ENCODE measurements at places on chromosomes 16 and 17.

DNA sequence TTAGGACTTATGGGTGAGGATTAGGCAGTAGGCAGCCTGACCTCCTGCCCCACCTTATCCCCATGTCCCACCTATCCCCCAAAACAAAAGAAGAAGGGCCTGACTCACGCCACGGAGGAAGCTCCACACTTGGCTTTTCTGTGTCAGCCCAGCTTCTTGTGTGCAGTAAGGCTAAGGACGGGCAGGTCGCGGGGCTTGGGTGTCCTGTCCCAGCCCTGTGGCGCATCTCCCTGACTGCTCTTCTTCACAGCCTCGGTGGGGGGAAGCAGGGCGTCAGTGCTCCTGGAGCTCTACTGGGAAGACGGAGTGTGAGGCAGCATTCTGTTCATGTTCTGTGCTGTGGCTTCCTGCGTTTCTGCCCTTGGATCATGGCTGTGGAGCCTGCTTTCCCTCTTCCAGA lies 34.6 kb upstream of the ALDH3A2 start:
- no peak for DNase-seq

DNA sequence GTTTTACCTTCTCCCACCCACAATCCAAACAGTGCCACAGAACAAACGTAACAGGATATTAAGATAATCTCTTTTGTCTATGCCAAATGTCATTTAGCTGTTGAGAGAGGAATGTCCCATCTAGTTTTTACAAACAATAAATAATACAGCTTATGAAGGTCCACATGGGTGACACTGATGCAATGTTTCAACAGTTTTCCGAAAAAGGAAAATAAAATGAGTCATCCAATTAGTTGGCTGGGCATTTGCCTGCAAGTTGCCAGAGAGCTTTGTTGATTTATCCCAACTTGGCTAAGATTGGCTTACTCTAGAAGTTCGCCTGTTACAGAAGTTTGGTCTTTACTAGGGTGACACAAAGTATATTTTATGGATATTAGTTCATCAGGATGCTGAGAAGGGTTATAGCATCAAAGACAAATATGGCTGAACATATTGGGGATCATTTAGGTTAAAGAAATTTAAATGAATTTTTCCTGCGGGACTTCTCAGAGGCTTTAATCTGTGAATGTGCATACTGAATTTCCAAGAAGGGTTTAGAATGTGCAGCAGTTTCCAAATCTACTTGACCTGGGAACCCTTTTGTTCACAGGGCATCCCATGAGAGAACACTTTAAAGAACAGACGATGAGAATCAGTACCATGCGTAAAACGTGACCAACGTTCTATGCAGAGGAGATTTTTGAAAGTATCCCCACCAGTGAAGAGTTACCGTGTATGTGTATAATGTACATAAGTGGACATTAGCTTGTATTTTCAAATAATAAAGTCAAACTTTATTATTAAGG lies 73.1 kb downstream of the CDH13 start:
- no peak for DNase-seq

DNA sequence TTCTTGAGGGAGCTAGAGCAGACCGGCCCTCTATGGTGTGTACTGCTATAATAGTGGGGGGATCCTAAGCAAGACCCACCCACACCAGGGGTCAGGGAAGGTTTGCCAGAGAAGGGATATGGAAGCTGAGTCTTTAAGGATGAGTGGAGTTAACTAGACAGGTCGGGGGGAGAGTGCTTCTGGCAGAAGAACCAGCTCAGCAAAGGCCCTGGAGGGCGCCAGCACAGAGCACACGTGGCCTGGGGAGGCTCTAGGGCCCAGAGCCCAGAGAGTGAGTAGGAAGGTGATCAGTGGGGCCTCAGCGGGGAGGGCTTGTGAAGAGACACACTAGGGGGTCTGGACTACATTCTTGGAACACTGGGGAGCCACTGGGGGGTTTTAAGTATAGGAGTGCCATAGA lies 21.1 kb downstream of the NGFR start:
- no peak for DNase-seq

GRCh38 chr17:187130-187529 lies 5.7 kb upstream of the DOC2B start:
- no peak for DNase-seq

GRCh38 chr17:48438516-48439061 lies 8.6 kb upstream of the SKAP1 start:
- DNase-seq, result no peak

DNA sequence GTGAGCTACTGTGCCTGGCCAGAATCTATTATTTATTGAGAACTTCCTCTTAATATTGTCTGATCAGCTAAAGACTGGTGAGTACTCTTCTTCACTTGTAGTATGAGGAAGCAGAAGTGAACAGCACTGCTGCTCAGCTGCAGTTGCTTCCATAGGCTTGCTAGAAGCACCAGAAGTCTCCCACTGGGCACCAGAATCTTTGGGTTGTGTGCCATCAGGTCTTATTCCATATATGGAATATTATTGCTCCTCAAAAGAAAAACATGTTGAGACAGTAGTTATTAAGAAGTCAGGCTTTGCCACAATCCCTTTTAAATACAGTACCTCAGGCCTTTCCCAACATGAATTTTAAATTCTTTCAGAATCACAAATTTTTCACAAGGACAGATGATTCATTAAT lies 17.2 kb downstream of the SNTB2 start:
- DNase-seq, result no peak

DNA sequence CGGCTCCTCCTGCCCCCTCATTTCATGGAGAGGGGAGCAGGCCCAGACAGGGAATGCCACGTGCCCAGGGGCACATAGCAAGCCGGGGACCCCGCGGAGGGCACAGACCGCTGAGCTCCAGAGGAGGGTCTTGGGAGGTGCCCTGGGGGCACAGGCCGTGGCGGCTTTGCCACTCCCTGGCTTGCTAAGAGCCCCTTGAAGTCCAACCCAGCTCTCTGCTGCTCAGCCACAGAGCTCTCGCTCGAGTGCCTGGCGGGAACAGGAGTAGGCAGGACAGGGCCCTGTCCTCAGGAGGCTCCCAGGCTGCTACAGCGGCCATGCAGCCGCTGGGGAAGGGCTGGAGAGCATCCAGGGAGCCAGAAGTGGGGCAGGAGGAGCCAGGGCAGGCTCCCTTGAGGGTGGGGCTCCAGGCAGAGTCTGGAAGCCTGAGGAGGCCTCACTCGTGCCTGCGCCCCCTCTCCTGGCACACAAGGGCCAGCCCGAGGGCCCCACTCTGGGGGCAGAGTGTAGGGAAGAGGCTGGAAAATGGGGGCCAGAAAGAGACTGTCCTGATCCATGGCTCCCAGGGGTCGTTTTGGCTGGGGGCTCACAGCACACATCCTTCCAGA lies 4.4 kb upstream of the RAB26 start:
- DNase-seq, result no peak

GRCh38 chr16:74451951-74452758 lies 30.9 kb upstream of the CLEC18B start:
- no peak for DNase-seq

GRCh38 chr16:10594312-10594950 lies 14.0 kb upstream of the EMP2 start:
- peak; percentile 86 for DNase-seq

GRCh38 chr17:42438600-42439567 lies 15.8 kb upstream of the CAVIN1 start:
- no peak for DNase-seq

DNA sequence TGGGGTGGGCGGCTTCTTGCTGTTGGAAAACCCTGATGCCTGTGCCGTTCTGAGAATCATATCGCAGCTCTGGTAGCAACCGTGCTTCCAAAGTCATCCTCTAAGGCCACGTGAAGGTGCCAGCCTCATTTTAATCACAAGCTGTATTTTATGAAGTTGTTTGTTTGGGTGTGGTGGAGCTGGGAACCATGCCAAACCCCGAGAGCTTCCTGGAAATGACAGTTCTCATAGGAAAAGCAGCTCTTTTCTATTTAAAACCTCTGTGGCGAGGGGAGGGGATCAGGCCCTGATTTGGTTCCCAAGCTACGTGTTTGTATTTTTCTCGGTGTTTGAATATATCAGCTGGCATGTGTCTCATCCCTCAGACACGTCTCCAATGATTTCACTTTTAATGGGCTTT lies 21.7 kb downstream of the KNOP1 start:
- DNase-seq, result peak; percentile 61

GRCh38 chr16:17228708-17229055 lies 242.1 kb downstream of the XYLT1 start:
- DNase-seq, result no peak

- DNase-seq, result no peak
Measured at GRCh38 chr16:60181536-60181935, 1447.4 kb upstream of the GOT2 start.

DNA sequence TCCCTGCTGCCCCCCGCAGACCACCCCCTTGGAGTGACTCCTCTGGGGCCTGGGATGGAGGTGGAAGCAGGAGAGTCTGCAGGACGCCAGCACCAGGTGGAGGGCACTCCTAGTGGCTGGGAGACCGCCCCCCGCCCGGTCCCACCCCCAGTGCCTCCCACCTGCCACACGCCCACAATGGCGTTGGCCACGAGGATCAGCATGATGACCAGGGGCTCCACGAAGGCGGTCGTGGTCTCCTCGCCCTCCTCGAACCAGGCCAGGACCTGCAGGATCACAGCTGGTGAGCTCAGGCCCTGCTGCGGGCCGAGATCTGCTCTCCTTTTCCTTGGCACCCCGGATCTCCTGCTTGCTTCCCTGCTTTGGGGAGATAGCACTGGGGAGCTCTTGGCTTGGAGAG lies 12.8 kb downstream of the ATP2A3 start:
- no peak for DNase-seq

DNA sequence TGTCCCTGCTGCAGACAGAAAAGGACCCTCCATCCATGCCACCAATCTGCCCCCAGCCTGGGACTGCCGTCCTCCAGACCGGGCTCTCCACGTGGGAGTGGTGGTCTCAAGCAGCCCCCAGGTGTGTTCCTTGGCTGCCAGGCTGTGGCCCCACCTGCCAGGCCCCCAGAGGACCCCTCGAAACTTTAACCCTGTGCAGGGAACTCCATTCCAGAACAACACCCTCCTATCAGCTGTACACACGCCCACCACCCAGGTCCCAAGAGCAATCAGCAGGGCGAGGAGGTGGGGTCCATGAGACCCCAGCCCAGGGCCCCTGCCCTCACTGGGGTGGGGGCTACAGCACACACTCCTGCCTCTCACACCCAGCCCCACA lies 1.4 kb downstream of the PYCR1 start:
- DNase-seq, result no peak

DNA sequence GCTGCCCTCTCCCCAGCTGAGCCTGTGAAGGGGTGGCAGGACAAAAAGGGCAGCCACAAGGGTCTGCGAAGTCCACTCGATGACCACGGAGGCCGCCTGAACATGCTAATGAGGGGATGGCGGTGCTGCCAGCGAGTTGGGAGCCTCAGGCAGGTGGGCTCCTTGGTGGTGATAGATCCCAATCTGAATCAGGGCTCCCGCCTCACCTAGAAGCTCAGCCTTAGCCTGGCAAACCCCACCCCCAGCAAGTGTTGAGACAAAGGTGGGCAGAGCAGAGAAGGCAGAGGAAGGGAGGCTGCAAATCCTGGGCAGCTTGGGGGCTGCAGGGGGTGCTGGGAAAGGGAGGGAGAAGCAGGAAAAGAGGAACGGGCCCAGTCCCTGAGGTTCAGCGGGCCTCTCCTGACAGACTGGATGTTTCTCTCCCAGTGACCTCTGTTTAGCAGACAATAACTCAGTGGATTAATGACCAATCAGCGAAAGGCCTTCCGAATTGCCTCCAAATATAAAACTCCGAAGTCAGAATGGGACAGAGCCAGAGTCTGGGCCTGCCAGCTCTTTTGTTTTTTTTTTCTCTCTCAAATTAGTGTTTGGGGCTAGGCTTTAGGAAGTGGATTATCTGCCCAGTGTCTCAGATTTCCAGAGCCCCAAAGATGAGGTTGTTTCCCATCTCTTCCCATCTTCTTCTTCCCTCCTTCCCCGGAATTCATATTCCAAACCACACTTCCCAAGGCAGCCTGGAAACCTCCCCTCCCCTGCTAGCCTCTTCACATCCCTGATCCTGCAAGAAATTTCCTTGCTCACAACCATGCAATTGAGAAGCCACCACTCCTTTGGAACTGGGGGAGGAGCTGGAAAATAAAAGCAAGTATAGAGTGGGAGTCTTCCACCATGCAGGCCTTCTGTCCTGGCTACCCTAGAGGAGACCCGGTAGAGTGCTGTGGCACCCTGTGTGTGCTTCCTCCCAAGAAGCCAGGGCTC lies 15.2 kb upstream of the HOXB2 start:
- no peak for DNase-seq

GRCh38 chr16:27852681-27853080 lies 210.8 kb downstream of the GSG1L start:
- no peak for DNase-seq

DNA sequence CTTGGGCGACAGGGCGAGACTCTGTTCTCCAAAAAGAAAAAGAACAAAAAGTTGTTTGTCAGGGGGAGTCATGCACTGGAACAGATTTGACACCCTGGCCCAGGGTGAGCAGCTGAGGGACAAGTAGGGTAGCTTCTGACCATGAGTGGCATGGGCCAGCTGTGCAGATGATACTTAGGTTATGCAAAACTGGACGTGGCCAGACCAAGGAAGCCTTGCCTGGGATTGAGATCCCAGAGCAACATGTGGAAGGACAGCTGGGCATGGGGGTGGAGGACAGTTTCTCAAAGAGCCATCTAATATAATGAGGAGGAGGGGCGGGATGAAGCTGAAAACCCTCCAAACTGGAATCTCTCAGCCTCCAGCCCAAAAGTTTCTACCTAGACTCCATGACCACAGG lies 19.6 kb upstream of the SLC35B1 start:
- no peak for DNase-seq

DNA sequence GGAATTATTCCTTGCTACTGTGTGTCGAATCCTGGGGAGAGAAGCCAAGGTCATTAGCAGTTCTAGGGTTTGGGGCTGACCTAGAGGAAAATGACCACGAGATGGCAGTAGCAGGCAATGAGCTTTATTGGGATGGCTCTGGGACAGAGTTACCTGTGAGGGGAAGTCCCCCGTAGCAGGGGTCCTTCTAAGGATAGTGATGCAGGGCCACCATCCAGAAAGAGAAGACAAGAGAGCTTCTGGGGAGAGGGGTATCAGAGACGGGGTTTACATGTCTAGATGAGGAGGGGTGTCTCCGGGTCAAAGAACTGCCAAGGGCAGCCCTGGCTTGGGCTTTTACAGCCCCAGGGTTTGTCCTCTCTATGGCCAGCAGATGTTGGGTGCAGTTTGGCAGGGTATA lies 6.4 kb upstream of the GGT6 start:
- peak; percentile 74 for DNase-seq

- no peak for DNase-seq
Measured at GRCh38 chr16:86662195-86662594, 83.8 kb downstream of the FOXL1 start.

- no peak for DNase-seq
Measured at GRCh38 chr17:36813357-36813756, 123.9 kb upstream of the LHX1 start.

- no peak for DNase-seq
Measured at GRCh38 chr16:4790261-4790660, 2.1 kb upstream of the SEPTIN12 start.

GRCh38 chr16:8722025-8722348 lies 47.6 kb downstream of the ABAT start:
- no peak for DNase-seq

DNA sequence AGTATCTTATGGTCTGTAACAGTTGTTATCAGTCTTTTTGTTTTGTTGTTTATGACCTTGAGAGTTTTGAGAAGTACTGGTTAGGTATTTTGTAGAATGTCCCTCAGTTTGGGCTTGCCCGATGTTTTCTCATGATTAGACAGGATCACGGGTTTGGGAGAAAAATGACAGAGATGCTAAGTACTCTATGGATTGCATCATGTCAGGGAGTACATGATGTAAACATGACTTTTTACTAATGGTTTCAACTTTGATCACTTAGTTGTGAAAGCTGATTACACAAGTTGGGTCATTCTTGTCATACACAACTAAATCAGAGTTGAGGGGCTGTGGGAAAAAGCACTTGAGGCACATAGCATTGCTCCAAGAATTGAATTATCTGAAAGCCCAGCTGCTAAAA lies 94.7 kb upstream of the SIAH1 start:
- no peak for DNase-seq

All from NCI-H1105 (cell line).